ENCODE measurements at places on chromosomes 4 and X.

GRCh38 chr4:76690906-76691275, 207.1 kb downstream of the SOWAHB start:
- DNase-seq: no peak

DNA sequence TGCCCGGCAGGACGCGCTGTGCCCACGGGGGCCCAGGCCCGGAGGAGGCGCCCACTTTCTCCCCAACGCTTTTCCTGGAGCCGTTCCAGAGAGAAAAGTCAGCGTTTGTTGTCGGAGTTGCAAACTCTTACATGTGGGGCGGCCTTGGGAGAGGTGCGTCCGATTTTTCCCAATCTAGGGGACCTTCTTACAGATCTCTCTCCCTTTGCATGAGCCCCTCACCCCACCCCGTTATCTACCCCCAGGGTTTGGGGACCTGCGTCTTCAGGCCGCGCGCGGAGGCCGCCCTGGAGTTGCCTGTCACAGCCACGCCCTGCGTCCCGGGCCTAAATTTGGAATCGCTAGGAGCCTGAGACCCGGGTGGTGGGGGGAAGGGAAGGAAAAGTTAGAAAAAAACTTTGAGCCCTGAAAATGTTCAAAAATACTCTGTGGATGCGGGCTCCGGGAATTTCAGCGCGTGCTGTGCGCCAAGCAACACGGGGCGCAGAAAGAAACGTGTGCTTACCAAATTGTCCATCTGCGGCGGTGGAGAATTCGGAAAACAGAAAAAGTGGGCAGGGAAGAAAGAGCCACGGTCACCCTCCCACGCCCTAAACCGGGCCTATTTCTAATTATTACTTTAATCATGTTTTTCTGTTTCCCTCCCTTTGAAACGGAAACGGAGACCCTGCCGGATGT, 587 bp downstream of the CD99 start:
- DNase-seq: no peak

- no peak for DNase-seq
These were observed 125.1 kb downstream of the HS6ST2 start for GRCh38 chrX:132833373-132833772.

DNA sequence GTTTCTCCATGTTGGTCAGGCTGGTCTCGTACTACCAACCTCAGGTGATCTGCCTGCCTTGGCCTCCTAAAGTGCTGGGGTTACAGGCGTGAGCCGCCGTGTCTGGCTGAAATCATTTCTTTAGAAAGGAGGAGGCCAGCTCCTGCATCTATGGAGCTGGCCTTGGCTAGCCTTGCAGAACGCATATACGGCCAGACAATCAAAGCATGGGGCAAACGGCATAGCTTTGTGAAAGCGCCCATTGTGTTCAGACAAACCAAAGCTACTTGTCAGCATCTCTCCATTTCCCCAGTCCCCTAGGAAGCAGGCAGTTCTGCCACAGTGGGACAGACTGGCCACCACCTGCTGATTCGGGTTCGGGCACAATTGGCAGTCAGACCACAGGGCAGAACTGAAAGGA, 48.9 kb upstream of the IQSEC2 start:
- no peak for DNase-seq

- no peak for DNase-seq
These were observed 689.6 kb downstream of the CCSER1 start for GRCh38 chr4:90816754-90817153.

DNA sequence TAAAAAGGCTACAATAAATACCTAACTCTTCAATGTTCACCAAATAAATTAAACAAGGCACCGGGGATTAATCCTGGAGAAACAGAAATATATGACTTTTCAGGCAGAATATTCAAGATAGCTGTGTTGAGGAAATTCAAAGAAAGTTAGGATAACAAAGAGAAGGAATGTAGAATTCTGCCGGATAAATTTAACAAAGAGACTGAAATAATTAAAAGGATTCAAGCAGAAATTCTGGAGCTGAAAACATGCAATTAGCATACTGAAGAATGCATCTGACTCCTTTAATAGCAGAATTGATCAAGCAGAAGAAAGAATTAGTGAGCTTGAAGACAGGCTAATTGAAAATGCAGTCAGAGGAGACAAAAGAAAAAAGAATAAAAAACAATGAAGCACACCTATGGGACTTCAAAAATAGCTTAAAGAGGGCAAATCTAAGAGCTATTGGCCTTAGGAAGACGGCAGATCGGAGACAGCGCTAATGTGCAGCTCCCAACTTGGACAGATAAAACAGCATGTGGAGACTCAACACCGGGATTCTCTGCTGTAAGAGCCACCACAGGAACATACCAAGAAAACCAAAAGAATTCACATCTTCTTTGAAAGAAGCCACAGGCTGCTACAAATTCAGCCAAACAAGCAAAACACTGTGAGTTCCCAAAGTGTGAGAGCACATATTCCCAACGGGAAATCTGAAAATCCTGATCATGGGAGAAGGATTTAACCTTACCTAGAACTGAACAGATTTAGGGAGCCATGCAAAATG, 1290.9 kb downstream of the PCDH18 start:
- DNase-seq: no peak

DNA sequence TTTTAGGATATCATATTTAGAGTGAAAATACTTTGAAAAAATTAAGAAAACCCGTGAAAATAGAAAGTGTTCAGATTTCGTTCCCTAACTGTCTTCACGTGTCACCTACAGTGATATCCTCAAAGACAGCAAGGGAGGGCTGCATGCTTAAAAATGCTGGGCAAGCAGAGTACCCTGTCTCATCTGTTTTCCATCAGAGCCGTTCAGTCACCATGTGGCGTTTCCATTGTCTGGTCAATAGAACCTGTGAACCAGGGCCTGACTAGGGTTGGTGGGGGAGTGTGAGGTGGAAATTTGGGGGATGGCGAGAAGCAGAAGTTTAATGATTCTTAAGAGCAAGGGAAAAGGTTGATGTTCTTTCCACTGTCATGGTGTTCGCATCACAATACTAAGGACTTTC, 173.9 kb downstream of the BMPR1B start:
- DNase-seq: no peak

DNA sequence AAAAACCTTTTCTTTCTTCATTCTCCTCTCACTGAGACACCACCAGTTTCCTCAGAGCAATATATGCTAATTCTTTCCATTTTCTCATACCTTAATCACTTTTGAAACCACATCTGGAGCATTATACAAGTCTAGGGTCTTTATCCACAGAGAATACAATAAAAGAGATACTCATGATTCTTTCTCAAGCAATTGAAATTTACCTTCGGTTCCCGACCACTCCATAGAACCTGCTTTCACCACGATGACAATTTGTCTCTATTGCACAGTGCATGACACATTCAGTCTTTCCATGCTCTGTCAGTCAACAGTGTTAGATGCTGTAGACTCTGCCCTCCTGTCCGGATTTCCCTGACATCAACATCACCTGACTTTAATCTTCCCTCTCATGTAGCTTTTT, 409.3 kb upstream of the NWD2 start:
- DNase-seq: no peak

DNA sequence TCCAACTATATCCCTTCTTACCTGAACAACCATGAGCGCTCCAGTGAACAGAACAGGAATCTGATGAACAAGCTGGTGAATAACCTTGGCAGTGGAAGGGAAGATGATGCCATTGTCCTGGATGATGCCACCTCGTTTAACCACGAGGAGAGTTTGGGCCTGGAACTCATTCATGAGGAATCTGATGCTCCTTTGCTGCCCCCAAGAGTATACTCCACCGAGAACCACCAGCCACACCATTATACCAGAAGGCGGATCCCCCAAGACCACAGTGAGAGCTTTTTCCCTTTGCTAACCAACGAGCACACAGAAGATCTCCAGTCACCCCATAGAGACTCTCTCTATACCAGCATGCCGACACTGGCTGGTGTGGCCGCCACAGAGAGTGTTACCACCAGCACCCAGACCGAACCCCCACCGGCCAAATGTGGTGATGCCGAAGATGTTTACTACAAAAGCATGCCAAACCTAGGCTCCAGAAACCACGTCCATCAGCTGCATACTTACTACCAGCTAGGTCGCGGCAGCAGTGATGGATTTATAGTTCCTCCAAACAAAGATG, 870.2 kb downstream of the ADGRL3 start:
- no peak for DNase-seq

DNA sequence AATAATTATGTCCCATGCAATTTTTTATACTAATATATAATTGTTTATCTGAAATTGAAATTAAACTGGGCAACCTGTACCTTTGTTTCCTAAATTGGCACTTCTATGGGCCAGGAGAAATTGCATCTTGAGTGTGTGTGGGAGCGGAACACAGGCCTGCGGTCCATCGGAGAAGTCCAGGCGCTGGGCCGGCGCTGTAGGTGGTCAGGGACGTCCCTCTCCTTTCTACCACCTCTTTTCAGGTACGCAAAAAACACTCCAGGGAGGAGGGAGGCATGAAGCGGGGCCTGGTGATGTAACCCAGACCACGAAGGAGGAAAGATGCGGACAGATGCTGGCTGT, 717 bp downstream of the MGAT4D start:
- DNase-seq: no peak

- no peak for DNase-seq
These were observed 308.8 kb upstream of the TECRL start for GRCh38 chr4:64718091-64718490.

DNA sequence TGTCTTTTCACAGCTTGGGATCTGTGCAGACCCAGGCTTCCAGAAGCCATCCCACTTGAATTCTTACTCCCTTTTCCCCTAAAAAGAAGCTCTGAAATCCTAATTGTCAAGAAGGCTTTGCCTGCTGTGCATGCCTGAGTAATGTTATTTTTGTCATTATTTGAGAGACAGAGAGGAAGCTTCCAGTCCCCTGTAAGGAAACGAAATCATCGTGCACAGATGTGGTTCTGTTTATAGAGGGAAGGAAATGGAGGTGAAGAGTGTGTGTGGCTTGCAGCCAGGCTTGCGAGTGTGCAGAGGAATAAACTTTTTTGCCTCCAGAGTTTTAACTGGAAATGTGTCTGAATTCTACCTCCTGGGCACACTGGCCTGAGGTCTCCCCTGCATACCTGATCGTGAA, 70.2 kb downstream of the TBL1X start:
- no peak for DNase-seq

- no peak for DNase-seq
These were observed 144.6 kb upstream of the EDNRA start for GRCh38 chr4:147336252-147336651.

DNA sequence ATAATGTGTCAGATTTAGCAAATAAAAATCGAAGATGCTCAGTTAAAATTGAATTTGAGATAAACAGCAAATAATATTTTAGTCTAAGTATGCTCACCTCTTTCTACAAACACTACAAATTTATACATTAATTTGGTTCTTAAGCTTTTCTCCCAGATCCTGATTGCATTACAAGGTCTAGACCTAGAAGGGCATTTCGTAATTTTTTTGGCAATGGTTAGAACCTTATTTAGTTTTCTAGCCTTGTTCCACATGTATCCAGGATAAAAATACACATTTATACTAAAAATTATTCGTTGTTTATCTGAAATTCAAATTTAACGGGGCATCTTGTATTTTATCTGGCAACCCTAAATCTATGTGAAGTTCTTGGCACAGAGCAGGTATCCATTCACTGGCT, 2.5 kb upstream of the CDKL5 start:
- no peak for DNase-seq

DNA sequence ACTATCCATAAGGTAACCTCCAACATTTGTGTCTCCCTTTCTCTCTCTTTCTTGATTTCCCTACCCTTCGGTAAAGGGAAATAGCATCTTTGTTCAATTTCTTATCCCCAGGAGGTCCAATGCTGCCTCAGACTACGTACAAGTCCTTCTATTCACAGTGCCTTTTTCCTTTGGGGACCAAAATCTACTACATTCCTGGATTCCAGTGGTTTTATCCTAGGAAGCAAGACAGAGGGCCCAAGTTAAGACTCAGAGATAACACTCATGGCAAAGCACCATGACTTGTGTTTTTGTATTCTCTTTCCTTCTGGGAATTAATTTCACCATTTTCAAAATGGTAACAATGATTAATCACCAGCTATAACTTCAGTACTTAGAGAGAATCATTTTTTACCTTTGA, 10.6 kb downstream of the G3BP2 start:
- no peak for DNase-seq

DNA sequence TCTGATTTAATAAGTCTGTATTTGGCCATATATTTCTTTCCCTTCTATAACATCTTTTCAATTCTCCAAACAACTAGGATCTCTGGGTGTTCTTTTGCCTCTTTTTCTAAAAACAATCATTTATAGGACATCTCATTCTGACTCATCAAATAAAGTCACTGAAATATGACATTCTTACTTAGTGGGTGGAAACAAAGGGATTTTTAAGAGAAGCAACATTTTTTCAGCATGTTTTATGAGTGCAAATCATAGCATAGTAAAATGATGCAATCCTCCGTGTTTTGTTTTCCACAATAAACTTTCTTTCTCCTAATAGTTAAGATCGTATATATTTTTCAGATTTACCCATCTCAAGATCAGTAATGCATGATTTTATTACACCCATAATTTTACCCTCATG, 179.8 kb downstream of the SPCS3 start:
- DNase-seq: no peak

GRCh38 chr4:140645196-140645595, 76.4 kb upstream of the UCP1 start:
- DNase-seq: no peak

DNA sequence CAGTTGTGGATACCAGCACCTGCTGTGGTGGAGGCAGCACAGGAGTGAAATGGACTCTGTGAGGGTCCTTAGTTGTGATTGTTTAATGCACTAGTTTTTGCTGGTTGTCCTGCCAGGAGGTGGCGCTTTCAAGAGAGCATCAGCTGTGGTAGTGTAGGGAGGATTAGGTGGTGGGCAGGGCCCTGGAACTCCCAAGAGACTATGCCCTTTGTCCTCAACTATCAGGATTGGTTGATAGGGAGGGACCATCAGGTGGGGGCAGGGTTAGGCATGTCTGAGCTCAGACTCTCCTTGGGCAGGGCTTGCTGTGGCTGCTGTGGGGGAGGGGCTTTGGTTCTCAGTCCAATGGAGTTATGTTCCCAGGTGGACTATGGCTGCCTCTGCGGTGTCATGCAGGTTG, 121.9 kb downstream of the RRAGB start:
- DNase-seq: no peak

DNA sequence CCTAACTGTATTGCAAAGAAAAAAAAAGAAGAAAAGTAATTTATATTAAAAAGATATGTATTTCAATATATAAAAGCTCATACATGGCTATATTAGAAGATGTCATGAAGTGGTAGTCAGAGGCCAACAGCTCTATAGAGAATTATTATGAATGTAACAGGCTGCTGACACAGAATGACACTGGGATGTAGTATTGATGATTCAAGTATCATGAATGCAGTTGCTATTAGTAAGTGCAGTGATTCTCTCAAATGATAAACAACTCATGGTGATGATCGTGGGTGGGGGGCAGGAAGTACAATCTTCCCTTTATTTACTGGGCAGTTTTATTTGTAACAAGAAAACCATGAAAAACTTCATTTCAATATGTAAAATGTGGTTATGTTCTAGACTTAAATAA, 124.6 kb downstream of the COL4A6 start:
- DNase-seq: no peak

GRCh38 chr4:165009493-165010227, 22.1 kb upstream of the TRIM60 start:
- no peak for DNase-seq
